Regular cardiac myocyte (primary cell): ENCODE measurements at places on chromosomes 5 and 9. TPM values are rescaled to one million over a fixed set of nuclear protein-coding genes. Genes with fewer than 3 reads are reported as not detected.

Gene CCDC112
- total RNA-seq = 6.1 and 7.3 TPM in 2 replicates

Gene RASGRF2
- 3.9 and 5.4 TPM in 2 replicates for total RNA-seq

Gene IFNA13
- total RNA-seq = not detected in 2 replicates

Gene PTGES
- 9.0 and 40.3 TPM in 2 replicates for total RNA-seq

Gene TAF11L10
- not detected in 2 replicates for total RNA-seq

Gene LCN6
- total RNA-seq = not detected in 2 replicates
